ENCODE measurements at places on chromosomes 2 and 18.

DNA sequence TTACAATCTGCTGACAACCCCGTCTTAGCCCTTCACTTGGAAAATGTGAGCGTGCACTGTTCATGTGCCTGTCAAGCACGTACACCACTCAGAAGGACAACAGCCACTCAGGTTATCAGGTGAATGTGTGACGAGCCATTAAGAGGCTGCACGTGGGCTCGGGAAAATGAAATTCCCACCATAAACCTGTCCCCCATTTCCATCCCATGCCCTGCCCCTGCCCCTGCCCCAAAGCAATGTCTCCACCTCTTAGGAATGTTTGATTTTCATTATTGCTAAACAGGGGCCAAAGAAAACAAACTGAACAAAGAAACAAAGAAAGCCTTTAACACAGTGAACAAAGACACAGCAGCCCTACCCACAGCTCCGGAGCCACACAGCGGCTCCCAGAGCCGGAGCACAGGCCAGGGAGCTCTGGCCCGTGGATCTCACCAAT, 90.5 kb downstream of the TMEM18 start:
- no peak for DNase-seq

- no peak for DNase-seq
These were observed 12.8 kb upstream of the TTN start for GRCh38 chr2:178819992-178820391.

- no peak for DNase-seq
These were observed 29.6 kb downstream of the MRPS5 start for GRCh38 chr2:95091885-95092555.

DNA sequence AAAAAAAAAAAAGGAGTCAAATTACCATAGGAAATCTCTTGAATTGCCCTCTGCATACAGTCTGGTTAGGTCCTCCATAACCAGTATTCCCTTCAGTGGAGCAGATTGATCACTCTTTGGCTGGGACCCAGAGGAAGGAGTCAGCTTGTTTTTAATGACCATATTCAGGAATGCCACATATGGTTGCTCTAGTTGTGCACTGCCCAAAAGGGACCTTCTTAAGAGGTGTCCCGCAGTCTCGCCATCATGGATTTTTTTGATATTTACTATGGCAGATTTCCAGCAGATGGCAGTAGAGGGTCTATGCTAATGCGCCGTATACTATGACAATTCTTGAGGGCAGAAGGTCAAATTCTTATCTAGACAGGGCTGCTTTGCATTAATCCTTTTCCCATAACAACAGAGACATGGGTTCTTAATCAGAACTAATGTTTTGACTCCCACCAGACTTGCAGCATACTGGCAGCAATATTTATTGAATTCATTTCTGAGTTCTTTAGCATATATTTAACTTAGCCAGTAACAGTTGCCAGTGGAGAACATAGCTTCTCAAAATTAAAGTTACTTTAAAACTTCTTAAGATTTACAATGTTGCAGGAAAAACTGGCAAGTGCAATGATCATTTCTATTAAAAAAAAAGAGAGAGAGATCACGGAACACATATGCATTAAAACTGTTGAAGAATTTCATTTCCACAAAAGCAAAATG, 31.8 kb upstream of the INPP4A start:
- DNase-seq, result peak; percentile 72

- DNase-seq, result no peak
These were observed 30.7 kb upstream of the TXNDC2 start for GRCh38 chr18:9854801-9855676.
